NB4 (cell line): ENCODE measurements at places on chromosomes 13 and 19.

- no peak for DNase-seq
Measured at GRCh38 chr19:40392123-40392522, 2.1 kb upstream of the HIPK4 start.

DNA sequence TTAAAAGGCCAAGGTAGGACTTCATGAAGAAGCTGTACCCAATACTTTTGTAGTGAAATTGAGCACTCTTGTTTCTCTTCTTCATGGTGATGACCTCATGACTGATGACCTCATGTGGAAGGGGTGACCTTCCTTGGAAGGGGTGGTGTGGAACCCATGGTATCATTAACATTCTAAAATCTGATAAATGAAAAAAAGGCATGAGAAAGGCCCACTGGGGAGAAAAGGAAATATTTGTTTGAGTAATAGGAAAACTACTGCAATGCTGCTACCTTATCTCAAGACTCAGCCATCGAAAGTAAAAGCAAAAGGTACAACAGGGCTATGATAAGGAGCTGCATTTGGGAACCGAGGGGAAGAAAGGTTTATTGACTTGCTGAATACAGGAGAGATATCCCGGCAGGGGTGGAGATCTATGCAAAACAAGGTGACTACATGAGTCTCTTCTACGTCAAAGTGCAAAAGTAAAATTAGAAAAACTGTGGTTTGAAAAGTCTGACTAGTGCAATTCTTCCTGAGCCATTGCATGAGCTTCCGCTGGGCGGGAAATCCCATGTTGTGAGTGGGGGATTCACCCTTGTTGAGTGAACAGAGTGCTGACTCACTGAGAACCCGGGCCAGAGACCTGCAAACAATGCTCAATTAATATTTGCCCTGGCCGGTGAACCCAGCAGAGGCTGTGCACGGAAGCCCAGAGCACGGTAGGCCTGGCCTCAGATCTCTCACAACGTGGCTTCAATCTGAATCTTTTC, 138.9 kb upstream of the RFC3 start:
- no peak for DNase-seq

- peak; percentile 82 for DNase-seq
Measured at GRCh38 chr19:50537769-50538230, 24.1 kb upstream of the ASPDH start.

GRCh38 chr19:41297628-41298347, 12.2 kb upstream of the CCDC97 start:
- DNase-seq, result no peak

GRCh38 chr13:79044415-79044814, 361.6 kb downstream of the RBM26 start:
- DNase-seq, result no peak

DNA sequence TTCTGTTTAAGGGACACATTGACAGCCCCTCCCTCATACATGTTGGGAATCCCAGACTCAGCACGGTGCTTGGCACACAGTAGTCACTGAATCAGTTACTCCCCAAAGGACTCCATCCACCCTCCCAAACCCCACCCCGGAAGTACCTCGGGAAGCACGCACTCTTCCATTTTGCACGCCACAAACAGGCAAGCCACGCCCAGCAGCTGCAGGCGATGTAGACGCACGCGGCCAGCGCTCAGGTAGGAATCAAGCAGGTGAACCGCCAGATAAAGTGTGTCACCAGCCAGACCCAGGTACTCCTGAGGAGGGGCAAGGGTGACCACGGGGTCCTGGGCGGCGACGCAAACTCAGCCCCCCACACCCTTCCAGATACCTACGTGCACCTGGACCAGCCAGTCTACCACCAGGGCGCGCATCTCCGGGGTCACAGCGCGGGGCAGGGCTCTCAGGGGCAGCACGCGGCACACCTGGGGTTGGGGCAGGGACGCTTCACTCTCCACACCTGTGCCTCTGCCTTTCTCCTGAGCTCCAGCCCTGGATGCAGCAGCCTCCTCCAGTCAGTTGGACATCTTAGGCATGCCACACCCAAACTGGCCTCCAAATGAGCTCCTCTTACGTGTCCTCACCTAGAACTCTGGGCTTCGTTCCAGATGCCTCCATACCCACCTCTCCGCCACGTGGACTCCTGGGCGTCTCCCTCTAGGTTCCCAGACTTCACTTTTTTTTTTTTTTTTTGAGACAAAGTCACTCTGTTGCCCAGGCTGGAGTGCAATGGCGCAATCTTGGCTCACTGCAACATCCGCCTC, 1.9 kb downstream of the CCNP start:
- DNase-seq, result no peak

DNA sequence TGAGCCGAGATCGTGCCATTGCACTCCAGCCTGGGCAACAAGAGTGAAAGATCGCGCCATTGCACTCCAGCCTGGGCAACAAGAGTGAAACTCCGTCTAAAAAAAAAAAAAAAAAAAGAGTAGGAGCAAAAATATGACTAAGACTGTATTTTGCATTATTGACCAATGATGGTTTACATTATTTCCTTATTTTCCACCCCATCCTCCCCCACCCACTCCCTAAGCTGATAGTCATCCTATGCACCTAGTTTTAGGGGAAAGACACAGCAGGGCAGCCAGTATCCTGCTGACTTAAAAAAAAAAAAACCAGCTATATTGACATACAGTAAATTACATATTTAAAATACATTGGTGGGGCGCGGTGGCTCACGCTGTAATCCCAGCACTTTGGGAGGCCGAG, 25.1 kb downstream of the VAV1 start:
- DNase-seq, result peak; percentile 41

- DNase-seq, result no peak
Measured at GRCh38 chr19:21584537-21584936, 79.1 kb downstream of the ZNF429 start.

GRCh38 chr13:69292789-69293425, 814.7 kb upstream of the ATXN8OS start:
- no peak for DNase-seq

DNA sequence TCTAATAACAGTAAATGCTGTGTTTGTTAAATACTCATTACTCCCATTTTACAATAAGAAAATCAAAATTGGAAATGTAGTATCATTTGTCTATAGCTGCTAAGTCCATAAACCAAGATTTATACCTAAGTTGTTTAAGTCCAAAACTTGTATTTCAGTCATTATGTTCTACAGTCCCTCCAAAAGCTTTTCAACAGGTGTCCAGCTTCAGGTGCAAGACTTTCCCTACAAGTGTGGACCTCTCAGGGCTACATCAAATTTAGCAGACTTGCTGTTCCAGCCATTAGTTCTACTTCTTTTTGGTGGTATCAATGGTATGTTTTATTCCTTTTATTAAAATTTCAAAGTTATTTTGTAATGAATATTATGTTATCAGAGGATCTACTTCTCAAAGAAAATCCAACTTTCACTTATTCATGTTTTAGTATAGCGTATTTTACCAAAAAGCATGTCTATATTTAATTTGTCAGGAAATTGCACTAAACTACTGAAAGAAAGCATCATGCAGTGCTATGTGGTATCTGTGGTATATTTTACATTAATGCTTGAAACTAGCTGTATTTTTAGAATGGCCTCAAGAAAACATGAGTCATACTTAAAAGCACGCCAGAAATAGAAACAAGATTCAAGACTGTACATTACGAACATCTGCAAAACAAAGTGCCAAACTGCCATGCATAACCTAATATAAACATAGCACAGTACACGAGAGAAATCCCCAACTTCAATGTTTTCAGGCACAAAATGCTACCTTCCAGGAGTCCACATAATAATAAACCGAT, 44.5 kb downstream of the VWA8 start:
- DNase-seq, result peak; percentile 81

- DNase-seq, result peak; percentile 99
Measured at GRCh38 chr13:51452361-51453206, at the start of gene INTS6. Gene INTS6 (minus strand): TSS chr13:51453036. CDS start chr13:51452525, 511 bp downstream.

DNA sequence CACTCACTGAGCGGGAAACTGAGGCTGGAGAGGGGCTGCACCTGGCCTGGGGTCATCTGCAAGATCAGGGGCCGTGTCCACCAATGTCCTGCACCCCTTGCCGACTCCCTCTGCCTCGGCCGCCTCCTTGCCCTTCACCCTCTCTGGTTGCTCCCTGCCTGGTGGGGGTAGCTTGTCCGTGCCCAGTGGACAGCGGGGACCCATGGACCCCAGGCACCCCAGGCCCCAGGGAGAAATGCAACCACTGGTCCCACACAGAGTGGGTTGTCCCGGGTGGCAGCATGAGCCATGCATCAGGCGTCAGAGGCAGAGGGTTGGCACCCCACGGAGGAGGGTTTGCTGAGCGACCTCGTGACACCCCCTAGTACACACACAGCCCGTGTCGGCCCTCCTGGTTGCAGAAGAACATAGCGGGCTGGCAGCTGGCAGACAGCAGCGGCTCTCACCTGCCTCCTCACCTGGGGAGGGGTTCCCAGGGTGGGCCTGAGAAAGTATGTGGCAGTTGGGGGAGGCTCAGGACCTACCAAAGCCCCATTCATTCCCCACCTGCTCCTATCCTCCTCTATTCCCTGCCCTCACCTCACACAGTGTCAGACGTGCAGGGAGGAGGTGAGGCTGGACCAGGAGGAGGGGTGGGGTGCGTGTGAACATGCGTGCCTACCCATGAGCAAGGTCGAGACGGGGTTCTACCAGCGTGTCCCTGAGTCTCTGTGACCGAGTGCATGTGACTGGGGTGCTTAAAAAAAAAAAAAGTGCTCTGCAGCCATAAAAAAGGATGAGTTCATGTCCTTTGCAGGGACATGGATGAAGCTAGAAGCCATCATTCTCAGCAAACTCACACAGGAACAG, 8.7 kb downstream of the ADAMTSL5 start:
- no peak for DNase-seq

GRCh38 chr13:94710881-94711560, 1.3 kb downstream of the SOX21 start:
- DNase-seq, result no peak

DNA sequence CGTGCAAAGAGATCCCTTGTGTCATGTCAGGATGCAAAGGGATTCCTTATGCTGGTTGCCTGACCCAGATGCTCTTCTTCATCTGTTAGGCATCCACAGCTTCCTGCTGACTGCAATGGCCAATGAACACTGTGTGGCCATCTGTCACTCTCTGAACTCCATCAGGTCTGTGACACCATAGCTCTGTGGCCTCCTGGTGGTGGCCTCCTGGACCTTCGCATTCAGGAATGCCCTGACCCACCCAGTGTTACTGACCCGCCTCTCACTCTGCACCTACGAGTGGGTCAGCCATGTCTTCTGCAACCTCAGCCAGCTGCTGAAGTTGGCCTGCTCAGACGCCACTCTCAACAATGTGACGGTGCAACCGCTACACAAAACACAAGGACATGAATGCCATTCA, 23.9 kb upstream of the TPM4 start:
- DNase-seq, result no peak

- DNase-seq, result peak; percentile 88
Measured at GRCh38 chr13:99984461-99985240, 3.1 kb downstream of the ZIC2 start.

- peak; percentile 72 for DNase-seq
Measured at GRCh38 chr13:21344662-21345176, 114.4 kb downstream of the ZDHHC20 start.
